Left ventricle myocardium superior (tissue), 1 donor: ENCODE measurements at places on chromosomes 1 and 21. TPM values are rescaled to one million over a fixed set of nuclear protein-coding genes. Genes with fewer than 3 reads are reported as not detected.

GRCh38 chr1:5834477-5835178 lies 157.6 kb downstream of the NPHP4 start:
- DNase-seq, result no peak

DNA sequence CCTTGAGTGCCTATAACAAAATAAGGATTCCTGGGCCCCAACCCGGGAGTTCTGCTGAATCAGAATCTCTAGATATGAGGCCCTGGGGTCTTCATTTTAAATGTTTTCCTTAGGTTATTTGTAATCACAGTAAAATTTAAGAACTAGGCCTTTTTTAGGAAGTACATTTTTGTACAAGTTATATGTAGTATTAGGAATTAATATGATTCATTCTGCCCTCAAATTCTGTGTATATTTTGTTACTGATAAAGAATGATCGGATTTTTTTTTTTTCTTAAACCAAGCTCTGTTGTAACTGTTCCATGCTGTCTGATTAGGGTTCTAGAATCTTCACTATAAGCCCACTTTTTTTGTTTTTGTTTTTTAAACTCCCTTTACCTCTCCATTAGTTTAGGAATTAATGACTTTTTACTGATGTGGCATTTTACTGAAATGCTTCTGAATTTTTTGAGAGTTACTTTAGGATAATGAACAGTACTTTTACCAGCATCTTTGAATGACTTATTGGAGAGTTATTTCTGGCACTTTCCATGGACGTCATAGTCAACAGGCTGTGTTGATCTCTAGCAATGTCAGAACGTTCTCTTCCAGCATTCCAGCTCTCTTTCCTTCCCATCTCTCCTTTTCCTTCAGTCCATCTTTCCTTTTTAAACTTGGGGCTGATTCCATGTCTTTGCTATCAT lies 48.3 kb downstream of the CLIC4 start:
- DNase-seq, result no peak

- DNase-seq, result no peak
Measured at GRCh38 chr1:63888984-63889383, 115.2 kb downstream of the ROR1 start.

DNA sequence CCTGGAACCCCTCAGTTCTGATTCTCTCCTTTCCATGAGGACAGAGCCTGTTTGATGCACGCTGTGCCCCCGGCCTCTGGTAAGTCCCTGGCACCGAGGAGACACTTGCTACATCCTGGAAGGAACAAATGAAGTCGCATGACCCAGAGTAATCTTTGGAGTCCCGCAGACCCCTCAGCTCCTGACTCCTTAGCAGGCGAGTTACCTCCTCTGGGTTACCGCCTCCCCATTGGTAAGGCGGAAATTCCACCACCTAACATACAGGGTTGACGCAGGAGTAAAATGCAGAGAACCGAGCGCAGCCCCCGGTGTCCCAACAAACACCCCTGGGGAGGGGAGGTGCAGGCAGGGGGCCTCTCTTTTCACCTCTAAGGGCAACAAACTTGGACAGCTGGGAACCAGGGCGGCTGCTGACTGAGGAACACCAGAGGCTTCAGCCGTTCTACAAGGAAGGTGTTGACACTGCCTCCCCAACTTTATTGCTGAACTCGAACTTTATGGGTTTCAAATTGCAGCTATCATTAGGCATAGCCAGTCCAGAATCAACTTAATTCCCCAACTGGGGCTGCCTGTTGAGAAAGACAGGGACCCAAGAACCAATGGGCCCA lies 115.3 kb upstream of the IFFO2 start:
- peak; percentile 11 for DNase-seq

GRCh38 chr1:247273013-247273412 lies 17.1 kb downstream of the VN1R5 start:
- DNase-seq, result no peak

DNA sequence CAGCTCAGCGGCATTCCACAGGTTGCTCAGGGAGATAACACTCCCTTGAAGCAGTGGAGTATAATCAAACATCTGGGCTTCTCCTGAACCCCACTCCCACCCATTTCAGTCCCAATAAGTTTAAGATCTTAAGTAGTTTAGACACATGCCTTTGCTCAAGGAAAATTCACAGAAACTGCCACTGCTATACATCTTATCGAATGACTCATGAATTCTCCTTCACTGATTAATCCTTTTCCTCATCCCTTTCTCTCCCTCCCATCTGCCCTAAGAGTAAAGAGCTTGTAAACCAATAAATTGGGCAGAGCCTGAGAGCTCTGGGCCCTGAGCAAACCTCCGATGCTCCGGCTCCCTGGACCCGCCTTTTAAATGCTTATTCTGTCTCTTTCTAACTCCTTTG lies 10.2 kb downstream of the VN1R5 start:
- DNase-seq, result no peak

The ATP6V1G3 gene
- total RNA-seq, result not detected

GRCh38 chr1:39632323-39632681 lies 7.1 kb downstream of the HEYL start:
- DNase-seq, result no peak

DNA sequence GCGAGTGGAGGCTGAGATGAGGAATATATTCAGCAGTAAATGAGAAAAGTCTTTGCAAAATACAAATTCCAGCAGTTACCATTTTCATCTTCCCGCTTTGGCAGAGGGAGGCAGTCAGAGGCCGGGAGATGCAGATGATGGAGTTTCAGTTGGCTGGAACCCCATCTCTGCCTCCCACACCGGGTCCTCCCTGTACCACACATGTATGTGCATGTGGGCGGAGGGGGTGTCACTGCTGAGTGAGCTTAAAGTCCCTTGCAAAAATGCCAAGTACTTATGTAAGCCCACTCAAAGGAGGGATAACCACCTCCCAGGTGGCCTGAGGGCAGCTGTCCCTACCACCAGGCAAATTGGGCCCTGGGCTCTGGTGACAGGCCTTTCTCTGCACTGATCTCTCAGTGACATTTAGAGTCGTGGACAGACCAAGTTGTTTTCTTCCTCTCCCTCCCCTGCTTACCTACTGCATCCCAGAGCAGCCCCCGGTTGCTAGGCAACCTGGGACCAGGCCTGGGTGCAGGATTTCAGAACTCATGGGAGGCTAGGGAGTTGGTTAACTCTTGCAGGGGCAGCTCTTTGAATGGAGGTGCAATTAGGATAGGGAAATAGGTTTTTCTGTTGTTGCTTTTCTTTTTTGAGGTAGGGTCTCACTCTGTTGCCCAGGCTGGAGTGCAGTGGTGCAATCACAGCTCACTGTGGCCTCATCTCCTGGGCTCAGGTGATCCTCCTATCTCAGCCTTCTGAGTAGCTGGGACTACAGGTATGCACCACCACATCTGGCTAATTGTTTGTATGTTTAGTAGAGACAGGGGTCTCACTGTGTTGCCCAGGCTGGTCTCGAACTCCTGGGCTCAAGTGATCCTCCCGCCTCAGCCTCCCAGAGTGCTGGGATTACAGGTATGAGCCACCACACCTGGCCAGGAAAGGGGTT lies 17.1 kb upstream of the UBXN10 start:
- DNase-seq, result no peak

- no peak for DNase-seq
Measured at GRCh38 chr1:169426174-169426705, 1.0 kb downstream of the CCDC181 start.

The CAP1 gene
- total RNA-seq, result 69.1 TPM

DNA sequence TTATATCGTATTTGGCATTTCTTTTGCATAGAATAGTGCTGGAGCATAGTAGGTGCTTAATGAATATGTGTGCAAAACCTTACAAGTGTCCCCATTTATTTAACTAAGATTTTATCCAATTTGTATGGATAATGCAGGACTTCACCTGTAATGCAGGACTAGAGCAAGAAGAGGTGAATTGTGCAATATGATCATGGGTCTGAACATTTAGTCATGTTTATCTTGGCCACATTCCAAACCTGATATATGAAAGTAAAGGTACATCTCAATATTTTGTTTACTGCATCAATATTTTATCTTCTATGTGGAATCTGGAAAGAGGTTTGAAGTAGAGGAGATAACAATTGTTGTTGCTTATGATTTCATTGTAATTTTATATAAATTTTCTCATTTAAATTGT lies 1626.7 kb upstream of the B3GALT2 start:
- DNase-seq, result no peak

The L1TD1 gene
- total RNA-seq, result 0.05 TPM

The TTLL7 gene
- 3.3 TPM for total RNA-seq

DNA sequence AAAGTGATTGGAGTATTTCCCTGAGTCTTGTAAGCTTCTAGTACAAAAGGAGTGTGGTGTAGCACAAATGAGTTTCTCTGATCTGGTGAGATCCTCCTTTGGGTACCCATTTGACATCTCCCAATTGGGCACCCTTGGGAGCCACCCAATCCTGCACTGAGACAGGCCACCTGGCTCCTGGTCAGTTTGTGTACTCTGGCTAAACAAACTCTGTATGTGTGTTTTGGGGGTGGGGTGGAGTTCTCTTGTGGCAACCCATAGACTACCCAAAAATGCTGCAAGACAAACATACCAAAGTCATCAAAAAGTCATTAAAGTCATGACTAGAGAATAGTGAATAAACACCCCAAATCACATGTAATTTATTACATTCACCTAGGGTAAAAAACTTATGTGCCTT lies 8.4 kb upstream of the HIVEP3 start:
- DNase-seq, result no peak

GRCh38 chr1:115980998-115981993 lies 5.0 kb downstream of the SLC22A15 start:
- DNase-seq, result no peak

- no peak for DNase-seq
Measured at GRCh38 chr1:229328598-229329362, 14.1 kb downstream of the CCSAP start.

DNA sequence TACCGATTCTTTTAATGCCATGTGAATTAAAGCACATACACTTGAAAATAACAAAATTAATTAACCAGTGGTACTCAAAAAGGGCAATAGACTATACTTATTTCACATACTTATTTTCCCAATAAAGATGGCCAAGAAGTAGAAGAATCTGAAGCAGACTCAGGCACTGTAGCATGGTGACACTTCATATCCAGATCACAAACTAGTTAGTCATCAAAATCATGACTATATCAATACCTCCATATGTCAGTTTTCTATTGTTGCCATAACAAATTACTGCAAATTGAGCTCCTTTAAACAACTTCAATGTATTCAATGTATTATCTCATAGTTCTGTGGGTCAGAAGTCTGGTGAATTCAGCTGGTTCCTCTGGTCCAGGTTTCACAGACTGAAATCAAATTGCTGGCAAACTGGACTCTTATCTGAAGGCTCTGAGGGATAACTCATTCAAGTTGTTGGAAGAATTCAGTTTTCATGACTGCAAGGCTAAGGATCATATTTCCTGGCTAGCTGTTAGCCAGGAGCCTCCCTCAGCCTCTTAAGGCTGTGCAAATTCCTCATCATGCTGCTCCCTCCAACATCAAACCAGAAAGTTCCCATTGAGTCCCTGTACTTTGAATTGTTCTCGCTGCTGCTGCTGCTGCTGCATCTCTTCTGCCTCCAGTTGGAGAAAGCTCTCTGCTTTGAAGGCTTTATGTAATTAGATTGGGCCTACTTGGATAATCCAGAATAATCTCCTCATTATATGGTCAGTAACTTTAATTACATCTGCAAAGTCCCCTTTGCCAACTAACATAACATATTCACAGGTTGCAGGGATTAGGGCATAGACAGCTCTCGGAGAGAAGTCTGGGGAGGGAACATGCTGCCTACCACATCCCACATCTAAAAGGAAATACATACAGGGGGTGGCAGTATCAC lies 91.5 kb downstream of the MRPL39 start:
- DNase-seq, result no peak

- peak; percentile 53 for DNase-seq
Measured at GRCh38 chr1:201676197-201676596, 137.3 kb downstream of the NAV1 start.

GRCh38 chr1:94953107-94953506 lies 26.2 kb upstream of the CNN3 start:
- no peak for DNase-seq

DNA sequence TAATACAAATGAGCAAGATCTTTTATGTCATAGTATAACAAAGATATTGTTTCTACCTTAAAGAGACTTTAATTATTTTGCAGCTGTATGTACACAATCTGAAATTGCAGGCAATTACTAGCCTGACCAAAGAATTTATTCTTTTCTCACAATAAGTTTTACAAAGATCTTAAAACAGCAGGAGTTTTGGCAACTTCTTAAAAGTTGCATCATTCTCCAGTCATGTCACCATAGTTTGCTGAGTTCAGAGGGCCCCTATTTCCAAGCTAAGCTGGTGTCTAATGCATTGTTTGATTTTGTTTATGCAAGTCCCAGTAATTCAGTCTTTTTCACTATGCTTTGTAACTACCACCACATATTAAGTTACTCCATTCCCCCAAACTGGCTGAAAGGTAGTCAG lies 114.8 kb downstream of the DNAH14 start:
- no peak for DNase-seq

GRCh38 chr1:7896994-7897393 lies 43.6 kb downstream of the TNFRSF9 start:
- no peak for DNase-seq

GRCh38 chr1:18783705-18784481 lies 75.6 kb downstream of the TAS1R2 start:
- DNase-seq, result peak; percentile 41

- DNase-seq, result no peak
Measured at GRCh38 chr21:43306391-43306790, 120.5 kb downstream of the SIK1 start.
